ENCODE measurements at places on chromosomes 11 and 22.

DNA sequence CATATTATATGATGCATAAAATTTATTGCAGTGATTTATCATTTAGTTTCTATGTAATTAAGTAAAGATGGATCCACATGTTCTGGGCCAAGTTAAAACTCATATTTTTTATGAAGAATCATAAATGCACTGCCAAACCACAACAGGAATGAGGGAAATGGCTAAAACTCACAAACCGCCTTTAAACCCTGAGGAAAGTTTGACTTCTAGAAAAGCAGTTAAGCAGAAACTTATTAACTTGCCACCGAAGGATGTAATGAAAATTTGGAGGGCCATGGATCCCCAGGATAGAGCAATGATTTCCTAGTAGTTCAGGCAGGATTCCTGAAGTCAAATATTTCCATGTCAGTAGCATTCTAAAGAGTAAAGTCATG lies 218.3 kb upstream of the CTSC start:
- no peak for DNase-seq

GRCh38 chr22:48919851-48920589 lies 907.7 kb downstream of the BRD1 start:
- DNase-seq = no peak

GRCh38 chr11:122198291-122198983 lies 82.4 kb upstream of the BLID start:
- no peak for DNase-seq

GRCh38 chr22:24205438-24206195 lies 24.3 kb downstream of the SUSD2 start:
- DNase-seq = no peak

GRCh38 chr11:58926695-58927094 lies 12.6 kb upstream of the GLYATL1 start:
- DNase-seq = no peak

- DNase-seq = no peak
Measured at GRCh38 chr11:45806072-45806933, 1.4 kb downstream of the SLC35C1 start.

Data from NCI-H1092 (cell line).